NCI-H1694 (cell line): ENCODE measurements at places on chromosomes 12 and 14.
A peak's percentile ranks its signal among the peaks of the same experiment; 100 is the strongest.

GRCh38 chr14:68331991-68332390, 460.9 kb downstream of the ZFP36L1 start:
- no peak for DNase-seq

DNA sequence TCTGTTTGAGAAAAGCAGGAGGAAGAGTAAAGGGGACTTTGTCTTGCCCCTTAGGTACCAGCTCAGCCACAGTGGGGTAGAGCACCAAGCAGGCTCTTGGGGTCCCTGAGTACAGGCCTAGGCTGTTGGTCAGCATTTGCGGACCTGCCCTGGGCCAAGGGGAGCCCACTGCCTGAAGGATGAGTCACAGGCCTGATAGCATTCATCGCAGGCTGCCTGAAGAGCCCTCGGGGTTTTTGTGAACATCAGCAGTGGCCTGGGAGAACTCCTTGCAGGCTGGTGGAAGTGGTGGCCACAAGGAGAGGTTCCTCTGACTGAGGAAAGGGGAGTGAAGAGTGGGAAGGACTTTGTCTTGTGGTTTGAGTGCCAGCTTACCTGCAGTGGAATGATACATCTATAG, 25.0 kb upstream of the P2RX7 start:
- DNase-seq: no peak

DNA sequence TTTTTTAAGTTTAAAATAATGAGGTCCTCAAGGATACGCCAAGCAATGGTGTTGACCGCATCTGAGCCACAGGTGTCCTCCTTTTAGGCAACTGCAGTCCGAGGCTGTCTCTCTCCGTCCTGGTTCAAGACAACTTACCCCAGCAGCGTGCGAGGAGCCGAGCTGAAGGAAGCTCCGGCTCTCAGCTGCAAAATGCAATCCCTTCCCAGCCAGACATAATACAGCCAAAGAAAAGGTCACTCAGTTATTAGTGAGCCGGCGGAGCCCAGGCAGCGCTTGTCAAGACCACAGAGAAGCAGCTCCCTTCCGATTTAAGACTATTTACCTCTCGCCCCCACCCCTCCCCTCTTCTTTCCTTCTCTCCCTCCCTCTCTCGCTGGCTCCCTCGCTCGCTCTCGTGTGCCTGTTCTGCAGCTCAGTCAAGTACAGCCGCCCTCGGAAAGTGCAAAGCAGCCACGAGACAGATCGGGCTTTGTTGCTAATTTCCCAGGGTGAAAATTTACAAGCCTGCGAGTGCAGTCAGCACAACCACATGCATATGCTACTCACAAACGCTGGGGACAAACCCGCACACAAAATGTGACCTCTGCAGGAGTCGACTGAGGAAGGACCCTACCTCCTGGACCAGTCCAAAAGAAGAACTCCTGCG, 363 bp upstream of the LMO3 start:
- peak; percentile 76 for DNase-seq

DNA sequence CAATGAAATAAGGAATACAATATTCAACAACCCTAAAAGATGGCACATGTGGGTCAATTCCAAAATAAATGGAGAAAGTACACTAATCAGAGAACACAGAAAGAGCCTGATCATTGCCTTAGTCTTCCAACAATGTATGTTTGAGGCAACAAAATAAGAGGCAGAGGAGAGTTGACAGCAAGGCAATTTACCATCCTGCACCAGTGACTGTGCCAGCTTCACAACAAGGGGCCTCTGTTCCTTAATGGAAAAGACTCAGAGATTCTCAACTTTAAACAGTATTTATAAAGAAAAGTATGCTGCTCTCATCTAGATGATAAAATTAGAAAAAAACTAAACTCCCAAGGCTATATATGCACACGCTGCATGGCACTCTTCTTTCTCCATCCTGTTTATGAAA, 25.9 kb downstream of the EPS8 start:
- no peak for DNase-seq

DNA sequence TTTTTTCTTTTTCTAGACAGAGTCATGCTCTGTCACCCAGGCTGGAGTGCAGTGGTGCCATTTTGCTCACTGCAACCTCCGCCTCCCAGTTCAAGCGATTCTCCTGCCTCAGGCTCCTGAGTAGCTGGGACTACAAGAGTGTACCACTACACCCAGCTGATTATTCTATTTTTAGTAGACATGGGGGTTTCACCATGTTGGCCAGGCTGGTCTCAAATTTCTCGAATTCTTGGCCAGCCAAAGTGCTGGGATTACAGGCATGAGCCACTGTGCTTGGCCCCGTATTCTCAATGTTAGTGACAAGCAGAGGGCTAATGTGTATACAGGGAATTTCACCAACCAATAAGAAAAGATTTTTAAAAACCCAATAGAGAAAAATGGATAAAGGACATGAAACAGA, 8.4 kb downstream of the PLBD2 start:
- no peak for DNase-seq

- no peak for DNase-seq
Observed at GRCh38 chr14:95488376-95489213, 27.9 kb downstream of the SYNE3 start.

- no peak for DNase-seq
Observed at GRCh38 chr12:48420039-48420775, 52.2 kb upstream of the ANP32D start.

DNA sequence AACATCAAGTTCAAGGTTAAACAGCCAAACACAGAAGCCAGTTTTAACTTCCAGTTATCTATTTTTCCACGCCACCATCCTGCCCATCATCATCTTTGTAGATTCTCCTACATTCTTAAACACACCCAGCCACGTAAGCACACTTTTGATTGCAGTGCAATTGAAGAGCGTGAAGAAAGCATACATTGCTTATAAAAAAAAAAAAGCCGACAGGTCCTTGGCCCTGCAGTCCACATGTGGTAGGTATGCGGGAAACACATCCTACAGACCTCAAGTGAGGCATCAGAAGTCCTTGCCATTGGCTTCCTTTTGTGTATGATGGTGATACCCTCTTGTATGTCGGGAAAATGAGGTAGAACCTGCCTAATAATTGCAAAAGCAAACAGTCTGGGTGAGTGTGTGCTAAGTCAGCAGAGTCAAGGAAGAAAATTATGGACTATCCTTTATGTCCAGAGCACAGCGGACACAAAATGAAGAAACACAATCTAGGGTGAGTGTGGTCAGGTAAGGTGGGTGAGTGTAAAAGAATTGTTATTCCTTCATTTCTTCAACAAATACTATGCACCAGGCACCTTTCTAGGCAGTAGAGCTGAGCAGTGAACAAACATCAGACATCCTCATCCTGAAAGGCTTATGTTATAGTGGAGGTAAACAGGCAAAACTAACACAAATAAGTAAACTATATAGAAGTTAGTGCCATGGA, 51.5 kb downstream of the EID3 start:
- no peak for DNase-seq

GRCh38 chr12:77388445-77389265, 323.3 kb upstream of the E2F7 start:
- DNase-seq: no peak
